Amniotic stem cell (primary cell): ENCODE measurements at places on chromosomes 12 and 14.

DNA sequence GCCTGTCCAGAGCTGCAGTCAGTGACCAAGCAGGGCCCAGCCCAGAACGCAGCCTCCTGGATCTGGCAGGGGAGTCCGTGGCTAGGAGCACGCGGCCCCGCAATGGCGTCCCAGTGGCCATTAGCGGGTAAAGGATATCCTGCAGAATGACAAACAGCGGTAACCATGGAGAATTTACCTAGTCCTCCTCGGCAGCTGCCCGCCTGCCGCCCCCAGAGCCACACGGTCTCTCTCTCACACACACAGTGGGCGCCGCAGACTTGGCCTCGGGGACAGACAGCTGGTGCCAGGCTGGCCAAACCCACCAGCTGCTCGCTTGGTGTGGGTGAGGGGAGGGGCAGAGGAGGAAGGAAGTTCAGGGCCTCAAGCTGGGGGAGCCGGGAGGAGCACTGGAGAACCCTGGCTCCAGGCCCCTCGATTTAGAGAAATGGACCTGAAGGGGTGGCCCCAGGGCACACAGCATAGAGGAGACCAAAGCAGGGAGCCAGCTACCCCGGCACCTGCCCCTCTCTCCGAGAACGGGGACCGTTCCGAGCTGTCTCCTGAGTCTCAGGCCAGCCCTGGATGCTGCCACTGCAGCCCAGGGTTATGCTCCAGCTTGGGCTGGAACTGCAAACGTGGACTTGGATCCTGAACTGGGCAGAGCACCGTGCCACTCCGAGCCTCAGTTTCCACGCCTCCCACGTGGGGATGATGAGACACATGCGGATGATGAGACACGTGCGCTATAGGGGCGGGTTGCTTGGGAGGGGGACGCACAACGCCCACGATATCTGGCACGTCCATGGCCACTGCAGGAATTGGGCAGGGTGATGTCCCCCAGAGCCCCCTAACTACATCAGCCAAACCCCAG, 3.4 kb downstream of the CDK2AP1 start:
- no peak for DNase-seq

DNA sequence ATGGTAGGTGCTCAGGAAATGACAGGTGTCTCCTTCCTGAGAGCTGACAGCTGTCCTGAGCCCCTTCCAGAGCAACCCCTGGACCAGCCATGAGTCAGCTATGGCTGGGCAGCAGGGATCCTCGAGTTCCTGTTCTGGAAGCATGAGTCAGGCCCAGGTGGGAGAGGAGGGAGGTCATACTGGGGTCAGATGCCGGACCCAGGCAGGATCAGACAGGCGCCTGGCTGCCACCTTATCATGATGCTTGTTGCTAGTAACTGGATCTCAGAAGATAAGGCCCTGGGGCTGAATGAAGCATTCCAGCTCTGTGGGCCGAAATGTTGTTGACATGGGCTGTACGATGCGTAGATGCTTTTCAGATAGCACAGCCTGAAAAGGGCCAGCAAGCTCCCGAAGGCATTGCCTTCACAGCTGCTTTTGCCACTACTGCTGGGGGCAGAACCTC, 17.4 kb upstream of the KRT7 start:
- no peak for DNase-seq

DNA sequence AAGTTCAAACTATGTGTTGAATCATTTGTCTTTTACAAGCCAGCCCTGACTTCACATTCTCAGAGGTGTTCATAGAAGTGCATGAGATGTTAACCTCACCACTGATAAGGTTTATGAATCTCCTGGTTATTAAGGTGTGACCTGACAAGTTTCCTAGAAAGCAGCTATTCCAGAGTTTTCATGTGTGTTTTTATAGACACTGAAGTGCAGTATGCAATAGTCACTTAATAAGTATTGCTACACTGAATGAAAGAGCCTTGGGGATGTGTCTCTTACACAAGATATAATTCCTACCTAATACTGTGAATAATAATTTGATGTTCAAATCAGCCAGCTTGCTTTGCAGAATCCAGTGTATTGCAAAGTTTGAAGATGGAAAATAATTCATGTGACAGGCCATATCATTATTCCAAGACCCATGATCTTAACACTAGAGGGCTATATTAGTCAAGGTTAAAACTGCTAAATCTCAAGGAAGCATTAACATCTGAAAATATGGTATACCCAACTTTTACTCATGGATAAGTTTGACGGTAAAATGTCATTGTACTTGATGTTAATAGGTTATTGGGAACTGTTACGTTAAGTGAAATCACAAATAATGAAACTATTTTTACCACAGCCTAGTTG, 13.0 kb downstream of the SLC25A3 start:
- DNase-seq: no peak

GRCh38 chr14:104037903-104038302, 47.6 kb upstream of the ASPG start:
- DNase-seq: no peak

DNA sequence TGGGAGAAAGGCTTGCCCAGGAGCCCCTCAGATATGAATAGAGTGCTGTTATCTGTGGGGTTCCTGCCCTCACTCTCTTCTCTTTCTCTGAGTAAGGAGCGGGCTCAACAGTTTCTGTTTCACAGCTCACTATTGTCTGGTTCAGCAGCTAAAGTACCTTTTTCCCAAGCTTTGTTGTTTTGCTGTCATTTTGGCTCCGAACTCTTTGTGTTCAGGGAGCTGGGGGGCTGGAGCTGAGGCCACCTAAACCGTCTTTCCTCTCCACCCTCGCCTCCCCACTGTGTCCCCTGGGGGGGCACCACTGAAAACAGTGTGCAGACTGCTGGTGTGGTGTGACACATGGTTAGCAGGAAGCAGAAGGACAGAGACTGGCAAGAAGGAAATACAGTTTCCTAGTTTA, 51.4 kb downstream of the FBXW8 start:
- DNase-seq: no peak

GRCh38 chr12:93818488-93819049, 141.4 kb downstream of the CRADD start:
- DNase-seq: no peak

DNA sequence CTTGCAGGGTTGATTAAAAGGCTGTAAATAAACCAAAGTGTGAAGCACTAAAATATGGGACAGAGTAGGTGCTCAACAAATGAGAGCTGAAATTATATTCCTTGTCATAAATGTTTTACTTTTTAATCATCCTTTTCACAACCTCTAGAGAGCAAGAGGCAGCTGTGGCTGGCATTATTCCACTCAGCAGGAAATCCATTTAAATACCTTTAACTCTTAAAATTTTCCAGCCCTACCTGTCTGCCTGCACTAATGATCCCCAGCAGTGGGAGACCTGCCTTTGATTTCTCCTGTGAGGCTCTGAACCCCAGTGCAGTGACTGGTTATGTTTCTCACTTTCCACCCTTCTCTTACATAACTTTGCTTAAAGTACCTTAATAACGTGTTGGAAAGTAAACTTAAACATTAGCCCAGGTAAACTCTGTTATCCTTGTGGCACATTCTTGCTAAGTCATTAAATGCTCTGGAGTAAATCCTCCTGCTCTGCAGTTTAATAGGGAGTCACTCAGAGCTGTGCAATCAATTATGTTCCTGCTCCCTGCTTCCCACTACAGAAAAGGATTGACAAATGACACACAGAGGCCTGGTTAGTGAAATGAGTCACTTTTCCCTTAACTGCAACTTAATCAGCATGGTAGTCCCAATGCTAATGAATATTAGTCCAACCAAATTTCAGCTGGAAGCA, 755.7 kb upstream of the USP15 start:
- DNase-seq: no peak

GRCh38 chr12:122336015-122336946, 70.0 kb upstream of the VPS33A start:
- no peak for DNase-seq

- DNase-seq: no peak
Observed at GRCh38 chr12:57158665-57159064, 11.2 kb upstream of the LRP1-AS start.

DNA sequence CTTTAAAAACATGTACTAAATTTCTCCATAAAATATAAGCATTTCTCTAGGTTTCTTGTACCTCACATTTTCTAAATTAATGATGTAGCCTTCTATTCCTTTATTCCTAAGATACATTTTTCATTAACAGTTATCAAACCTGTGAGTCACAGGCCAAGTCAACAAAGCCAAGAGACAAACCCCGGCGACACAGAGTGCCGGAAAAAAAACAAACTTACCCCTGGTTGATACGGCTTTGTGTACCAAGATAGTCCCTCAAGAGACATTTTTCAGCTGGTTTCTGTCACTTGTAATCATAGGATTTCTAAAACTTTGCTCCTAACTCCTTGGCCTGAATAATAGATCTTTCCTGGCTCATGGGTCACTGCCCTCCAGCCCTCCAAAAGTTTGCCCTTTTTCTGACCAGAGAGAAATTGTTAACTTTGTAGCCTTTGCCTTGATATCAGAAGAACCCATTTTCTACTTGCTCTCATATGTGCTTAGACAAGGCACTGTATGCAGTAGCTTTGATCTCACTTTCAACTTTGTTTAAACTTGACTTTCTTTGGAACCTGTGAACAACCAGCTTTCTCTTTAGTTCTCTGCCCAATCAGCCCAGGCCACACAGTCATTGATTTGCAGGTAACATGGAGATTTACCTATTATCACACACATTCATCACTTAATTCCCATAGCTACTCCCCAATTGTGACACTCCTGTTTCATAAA, 172.2 kb downstream of the PRKD1 start:
- DNase-seq: no peak

GRCh38 chr14:76958980-76959710, 69.4 kb downstream of the IRF2BPL start:
- DNase-seq: no peak

- DNase-seq: no peak
Observed at GRCh38 chr14:96269359-96269710, 13.3 kb downstream of the BDKRB1 start.

- DNase-seq: no peak
Observed at GRCh38 chr14:102723650-102724049, 53.6 kb upstream of the TRAF3 start.

DNA sequence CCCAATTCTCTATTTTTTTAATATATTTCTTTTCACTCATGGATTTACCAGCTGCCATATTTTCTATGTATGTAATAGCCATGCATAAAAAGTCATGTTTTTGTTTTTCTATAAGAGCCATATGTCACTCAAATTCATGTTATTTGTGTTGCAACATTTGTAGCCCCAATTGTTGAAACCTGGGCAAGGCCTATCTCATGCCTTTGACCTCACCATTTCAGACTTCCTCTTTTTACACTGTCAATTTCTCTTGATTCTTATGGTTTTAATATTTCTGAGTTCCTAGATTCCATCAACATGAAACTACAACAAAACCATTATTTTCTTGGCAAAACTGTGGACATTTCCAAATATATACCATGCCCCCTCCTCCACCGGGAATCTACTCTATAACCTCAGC, 647.5 kb downstream of the C12orf50 start:
- DNase-seq: no peak

DNA sequence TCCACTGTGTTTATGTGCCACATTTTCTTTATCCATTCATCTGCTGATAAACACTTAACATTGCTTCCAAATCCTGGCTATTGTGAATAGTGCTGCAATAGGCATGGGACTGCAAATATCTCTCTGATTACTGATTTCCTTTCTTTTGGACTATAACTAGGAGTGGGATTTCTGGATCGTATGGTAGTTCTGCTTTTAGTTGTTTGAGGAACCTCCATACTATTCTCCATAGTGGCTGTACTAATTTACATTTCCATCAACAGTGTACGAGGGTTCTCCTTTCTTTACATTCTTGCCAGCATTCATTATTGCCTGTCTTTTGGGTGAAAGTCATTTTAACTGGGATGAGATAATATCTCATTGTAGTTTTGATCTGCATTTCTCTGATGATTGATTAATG, 47.6 kb downstream of the TAOK3 start:
- no peak for DNase-seq

- DNase-seq: no peak
Observed at GRCh38 chr14:68394764-68395143, 398.1 kb downstream of the ZFP36L1 start.

DNA sequence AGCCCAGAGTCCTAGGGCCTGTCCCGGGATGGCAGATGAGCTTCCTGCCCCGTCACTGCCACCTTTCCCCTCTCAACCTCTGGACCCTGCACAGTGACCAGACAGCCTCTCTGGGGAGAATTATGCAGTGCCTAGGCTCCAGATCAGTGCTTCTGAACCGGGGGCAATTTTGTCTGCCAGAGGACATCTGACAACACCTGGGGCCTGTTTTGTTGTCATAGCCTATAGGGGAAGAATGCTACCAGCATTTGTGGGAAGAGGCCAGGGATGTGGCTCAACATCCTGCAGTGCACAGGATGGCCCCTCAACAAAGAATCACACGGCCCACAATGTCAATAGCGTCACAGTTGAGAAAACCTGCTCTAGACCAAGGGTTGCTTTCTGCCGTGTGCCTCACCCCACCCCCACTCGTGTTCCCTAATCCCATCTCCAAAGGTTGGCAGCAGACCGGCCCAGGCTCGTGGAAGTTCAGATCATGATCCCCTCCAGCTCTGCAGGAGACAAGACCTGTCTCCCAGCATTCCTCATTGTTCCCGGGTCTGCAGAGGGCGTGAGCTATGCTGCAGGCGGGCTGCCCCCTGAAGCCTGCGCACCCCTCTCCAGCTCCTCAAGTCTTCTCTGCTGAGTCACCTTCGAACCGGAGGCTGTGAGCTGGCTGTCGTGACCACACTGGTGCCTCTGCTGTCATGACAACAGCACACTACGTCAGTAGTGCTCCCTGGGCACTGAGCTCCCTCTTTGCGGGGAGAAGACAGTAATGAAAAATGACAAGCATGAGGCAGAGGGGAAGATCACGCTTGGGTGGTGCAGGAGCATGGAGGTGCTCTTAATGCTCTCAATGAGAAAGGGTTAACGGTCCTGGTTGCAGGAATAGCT, 2.0 kb upstream of the GAPDH start:
- peak; percentile 96 for DNase-seq

GRCh38 chr12:53638057-53638456, 11.9 kb upstream of the ATF7 start:
- no peak for DNase-seq
